Muscle of leg (tissue), 16 donors: ENCODE measurements at places on chromosomes 12 and 14. TPM values are rescaled to one million over a fixed set of nuclear protein-coding genes. Genes with fewer than 3 reads are reported as not detected.

- DNase-seq, result no peak
Observed at GRCh38 chr14:29465095-29465494, 462.6 kb downstream of the PRKD1 start.

NDRG2 gene
- 173 TPM for polyA plus RNA-seq

- peak; percentile 65 for DNase-seq
Observed at GRCh38 chr14:60514378-60514740, 5.4 kb downstream of the SIX6 start.

KRT8 gene
- polyA plus RNA-seq, result 4.8 TPM

GRCh38 chr12:118456741-118457140, 80.4 kb downstream of the SUDS3 start:
- DNase-seq, result no peak

GRCh38 chr12:6730169-6730568, 6.3 kb downstream of the COPS7A start:
- no peak for DNase-seq

DNA sequence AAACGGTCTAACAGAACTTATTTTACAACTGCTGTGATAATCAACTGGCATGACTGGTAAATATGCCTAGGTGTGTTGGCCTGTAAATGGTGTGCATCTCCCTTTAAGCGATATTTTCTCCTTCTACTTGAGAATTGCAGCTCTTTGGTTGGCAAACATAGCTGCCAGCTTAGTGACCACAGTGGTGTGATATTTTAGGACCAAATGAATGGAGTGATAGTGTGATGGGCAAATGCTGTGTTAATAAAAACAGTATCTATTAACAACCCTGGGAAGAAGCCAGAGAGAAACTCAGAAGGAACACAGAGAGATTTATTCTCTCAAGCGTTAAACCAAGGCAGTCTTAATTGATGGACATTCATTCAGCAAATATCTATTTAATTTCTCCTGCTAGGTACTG, 278.4 kb downstream of the AACS start:
- no peak for DNase-seq

PIANP gene
- polyA plus RNA-seq, result 5.1 TPM

- peak; percentile 39 for DNase-seq
Observed at GRCh38 chr14:103385929-103386712, 906 bp downstream of the MARK3 start.

DNA sequence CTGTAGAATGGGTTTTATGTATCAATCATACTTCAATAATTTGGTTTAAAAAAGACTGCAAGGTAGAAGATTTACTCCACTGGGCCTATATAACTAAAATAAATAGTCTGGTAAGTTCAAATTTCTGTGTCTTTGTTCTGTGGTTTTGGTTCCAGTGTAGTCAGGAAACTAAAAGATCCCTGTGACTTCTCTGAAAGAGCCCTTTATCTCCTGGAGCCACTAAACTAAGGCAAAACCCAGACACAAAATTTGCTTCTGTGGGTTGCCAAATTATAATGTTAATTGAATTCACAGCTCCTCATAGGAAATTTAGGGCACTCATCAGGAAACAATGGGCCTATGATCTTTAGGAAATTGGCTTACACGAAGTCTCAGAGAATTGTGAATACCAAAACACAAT, 1038.4 kb downstream of the GALC start:
- no peak for DNase-seq

DNA sequence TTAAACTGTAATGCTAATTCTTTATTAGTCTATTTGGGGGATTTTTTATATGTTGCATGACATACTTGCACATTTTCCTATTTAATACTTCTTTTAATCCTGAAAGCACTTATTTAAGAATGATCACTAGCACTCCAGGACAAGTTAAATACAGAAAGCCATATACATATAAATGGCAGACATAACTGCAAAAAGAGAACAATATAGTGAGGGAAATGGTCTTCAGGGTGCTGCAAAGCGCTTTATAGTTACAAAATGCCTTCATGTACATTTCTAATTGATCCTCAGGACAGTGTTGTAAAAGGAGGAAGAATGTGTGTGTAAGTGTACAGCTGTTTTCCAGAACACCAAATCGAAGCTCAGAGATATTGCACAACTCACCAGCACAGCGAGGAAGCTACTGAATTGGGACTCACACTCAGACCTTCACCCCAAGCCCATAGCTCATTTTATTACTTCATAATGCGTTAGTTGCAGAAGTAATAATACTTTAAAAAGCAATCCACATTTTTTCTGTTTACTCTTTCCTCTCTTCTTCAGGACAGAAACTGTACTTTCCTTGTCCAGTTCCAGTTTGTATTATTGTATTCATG, 428.2 kb downstream of the RAD51B start:
- DNase-seq, result peak; percentile 58

DNA sequence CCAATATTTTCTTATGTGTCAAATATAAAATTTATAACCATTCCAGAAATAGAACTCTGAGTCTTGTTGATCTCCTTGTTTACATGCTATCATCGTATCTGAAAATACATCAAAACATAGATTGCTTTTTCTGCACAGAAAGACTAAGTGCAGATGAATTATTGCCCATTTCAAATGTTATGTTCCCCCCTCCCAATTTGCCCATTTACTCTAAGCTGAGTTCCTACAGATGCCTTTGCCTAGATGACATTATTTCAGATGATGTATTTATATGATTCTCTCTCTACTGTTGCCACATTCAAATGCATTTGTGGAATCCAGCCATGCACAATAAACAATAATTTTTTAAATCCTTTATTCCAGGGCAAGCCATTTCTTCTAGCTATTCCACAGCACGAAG, 810.1 kb upstream of the MGAT4C start:
- DNase-seq, result no peak

GRCh38 chr14:97413022-97413539, 615.9 kb downstream of the VRK1 start:
- DNase-seq, result peak; percentile 11

- no peak for DNase-seq
Observed at GRCh38 chr12:119578112-119578511, 15.5 kb upstream of the TMEM233 start.

GRCh38 chr14:49703965-49704364, 11.0 kb downstream of the KLHDC1 start:
- DNase-seq, result no peak

DNA sequence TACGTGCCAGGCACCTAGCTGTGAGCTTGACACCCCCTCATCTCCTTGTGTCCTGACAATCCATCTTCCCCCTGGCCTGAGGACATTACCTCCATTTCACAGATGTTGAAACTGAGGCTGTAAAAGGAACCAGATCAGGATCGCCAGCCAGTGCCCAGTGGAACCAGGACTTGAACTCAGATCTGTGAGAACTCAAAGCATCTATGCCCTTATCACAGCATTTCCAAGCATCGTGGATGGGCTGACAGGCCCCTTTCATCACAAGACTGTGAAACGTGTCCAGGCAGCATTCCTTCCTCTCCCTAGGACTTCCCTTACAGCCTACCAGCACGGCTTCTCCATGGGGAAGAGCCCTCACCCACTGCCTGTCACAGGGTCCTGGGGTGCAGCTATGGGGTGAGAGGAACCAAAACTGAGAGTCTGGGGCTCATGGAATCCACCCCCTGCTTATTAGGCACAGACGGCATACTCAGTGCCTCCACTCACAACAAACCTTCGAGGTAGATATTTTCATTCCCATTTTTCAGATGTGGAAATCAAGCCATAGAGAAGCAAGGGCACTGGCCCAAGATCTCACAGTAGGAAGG, 26.9 kb downstream of the CMKLR1 start:
- no peak for DNase-seq

DTX1 gene
- polyA plus RNA-seq, result 3.3 TPM

C14orf39 gene
- 2.6 TPM for polyA plus RNA-seq

DNA sequence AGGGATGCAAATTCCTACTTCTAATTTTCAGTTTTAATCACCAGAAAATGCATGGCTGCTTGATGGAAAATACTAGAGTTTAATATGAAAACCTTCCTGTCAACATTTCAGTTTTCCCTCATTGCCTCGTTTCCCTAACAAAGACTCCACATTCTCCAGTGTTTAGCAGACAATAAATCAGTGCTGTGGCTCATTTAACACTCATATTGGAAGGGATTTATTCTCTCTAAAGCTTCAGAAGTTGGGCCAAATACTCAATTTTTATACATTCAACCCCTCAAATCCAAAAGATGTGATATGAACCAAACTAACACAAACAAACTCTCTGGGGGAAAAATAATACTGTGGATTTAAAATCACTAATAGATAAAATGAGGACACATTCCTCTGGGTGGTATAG, 482.5 kb downstream of the FLRT2 start:
- peak; percentile 7 for DNase-seq

DNA sequence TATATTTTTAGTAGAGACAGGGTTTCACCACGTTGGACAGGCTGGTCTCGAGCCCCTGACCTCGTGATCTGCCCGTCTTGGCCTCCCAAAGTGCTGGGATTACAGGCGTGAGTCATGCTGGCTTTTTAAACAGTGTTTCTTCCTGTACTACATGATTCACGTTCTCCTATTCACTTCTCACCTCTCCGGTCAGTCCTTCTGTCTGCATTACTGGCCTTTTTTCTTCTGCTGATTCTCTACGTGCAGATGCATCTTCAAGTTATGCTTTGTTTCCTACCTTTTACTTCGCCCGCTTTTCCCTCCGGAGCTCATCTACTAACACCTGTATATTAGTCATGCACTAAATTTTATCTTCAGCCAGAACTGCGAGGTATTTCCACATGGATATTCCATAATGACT, 296.2 kb upstream of the FLRT2 start:
- no peak for DNase-seq

ST8SIA1 gene
- 8.5 TPM for polyA plus RNA-seq
